ENCODE measurements at places on chromosomes 3 and 15.

GRCh38 chr3:171110715-171111114, 84.2 kb upstream of the SLC2A2 start:
- DNase-seq: no peak

GRCh38 chr15:61036136-61036535, 193.0 kb downstream of the RORA start:
- DNase-seq: no peak

DNA sequence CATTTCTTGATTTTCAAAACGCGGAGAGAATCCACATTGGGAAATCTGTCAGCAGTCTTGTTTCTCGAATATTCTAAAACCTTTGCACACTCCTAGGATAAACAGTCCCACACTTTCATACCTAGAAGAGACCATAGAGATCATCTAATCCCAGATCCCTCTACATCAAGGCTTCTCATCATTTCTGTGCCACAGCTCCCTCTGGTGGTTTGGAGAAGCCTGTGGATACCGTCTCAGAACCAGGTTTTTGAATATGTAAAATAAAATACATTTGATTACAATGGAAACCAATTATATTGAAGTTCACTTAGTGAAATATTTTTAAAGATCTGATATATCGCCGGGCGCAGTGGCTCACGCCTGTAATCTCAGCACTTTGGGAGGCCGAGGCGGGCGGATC, 211.9 kb upstream of the GOLGA6L4 start:
- no peak for DNase-seq

GRCh38 chr3:9808345-9809037, 1.6 kb upstream of the TTLL3 start:
- DNase-seq: peak; percentile 54

DNA sequence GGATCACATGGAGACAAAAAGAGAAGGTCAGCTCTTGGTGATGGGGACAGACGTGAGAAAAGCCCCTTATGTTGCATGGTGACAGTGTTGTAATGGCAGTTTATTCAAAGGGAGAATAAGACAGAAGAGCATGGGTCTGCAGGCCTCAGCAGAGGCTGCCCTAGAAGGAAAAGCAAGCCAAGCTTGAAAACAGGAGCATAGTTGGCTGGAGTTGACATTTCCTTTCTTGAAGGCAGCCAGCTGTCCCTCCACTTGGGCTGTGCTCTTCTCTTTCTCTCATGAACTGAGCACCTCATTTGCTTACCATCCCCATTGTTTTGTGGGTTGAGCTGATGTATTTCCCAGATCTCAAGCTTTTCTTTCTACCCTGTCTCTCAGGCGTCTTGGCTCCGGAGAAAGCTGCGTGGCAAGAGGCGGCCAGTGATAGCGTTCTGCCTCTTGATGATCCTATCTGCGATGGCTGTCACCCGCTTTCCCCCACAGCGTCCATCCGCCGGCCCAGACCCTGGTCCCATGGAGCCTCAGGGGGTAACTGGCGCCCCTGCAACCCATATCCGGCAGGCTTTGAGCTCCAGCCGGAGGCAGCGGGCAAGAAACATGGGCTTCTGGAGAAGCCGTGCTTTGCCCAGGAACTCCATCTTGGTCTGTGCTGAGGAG, 52.9 kb downstream of the GASK1A start:
- no peak for DNase-seq

GRCh38 chr3:183038221-183038620, 57.9 kb upstream of the DCUN1D1 start:
- no peak for DNase-seq

DNA sequence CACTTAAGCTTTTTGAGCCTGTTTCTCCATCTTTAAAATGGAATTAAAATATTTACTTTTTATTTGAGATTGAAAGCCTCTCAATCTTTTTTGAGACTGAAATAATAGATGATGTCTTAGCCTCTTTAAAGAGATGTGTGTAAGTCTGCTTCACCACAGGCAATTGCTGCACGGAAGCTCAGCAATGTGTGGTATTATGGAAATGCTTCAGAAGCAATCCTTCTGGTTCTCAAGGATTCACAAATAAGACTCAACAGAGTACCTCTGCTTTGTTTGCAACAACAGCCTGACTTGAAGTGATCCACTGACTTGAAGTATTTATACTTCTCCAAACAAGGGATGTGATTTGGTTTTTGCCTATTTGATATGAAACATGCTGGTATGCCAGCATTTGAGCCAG, 332.0 kb upstream of the RASGRP1 start:
- DNase-seq: no peak

DNA sequence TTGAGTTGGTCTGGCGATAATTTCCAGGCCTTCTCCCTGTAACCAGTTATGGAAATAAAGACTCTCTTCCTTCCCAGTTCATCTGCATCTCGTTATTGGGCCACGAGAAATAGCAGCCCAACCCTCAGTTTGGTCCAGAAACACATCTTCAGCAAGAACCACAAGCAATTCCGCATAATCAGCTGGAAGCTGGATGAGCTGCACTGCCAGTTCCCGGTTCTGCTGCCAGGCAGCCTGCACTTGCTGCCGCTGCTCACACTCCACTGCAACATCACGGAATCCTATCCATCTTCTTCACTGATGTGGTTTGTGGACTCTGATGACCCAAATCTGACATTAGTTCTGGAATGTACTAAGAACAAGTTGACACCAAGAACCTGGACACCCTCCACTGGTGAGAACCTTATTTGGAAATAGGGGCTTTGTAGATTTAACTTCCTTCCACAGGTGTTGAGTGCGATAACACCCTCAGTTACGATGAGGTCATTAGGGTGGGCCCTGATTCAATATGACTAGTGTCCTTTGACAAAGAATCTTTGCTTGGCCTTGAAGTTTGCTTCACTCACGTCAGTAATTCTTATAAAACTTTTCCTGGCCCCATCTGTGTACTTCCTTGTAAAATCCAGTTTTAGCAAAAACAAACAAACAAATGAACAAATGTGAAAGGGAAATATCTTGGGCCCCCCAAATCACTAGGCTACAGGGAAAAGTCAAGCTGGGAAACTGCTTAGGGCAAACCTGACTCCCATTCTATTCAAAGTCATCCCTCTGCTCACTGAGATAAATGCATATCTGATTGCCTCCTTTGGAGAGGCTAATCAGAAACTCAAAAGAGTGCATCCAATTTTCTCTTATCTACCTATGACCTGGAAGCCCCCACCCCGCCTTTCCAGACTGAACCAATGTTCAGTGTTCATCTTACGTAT, 221.9 kb upstream of the PROK2 start:
- no peak for DNase-seq

DNA sequence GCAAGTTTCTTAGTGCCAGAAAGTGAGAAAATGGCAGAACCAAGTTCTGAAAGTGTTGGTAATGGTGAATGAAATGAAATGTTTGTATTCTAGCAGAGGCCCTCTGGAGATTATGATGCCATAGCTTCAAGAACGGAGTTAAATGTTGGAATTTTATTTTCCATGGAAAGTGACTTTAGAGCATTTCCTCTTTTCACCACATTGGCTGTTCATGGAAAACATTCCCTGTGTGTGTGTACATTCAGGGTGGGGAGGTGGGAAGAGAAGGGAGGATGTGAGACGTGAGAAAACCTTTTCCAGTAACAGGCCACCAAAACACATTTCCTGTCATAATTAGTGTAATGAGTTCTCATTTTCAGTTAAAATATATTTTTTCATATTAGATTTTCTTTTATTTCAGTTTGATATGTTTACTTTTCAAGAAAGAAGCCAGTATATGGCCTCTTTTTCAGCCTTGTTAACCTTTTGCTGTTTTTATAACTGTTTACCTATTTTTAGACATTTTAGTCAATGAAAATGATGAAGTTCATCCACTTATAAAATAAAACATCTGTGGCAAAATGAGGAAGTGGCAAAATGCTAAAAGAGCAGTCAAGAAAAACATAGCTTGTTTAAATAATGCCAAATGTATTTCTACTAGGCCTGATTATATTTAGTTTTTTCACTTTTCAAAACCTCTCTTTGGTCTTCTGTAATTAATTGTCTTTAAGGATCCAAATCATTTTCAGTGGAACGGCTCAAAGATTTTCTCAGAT, 21.6 kb downstream of the SAMMSON start:
- no peak for DNase-seq

- DNase-seq: no peak
These were observed 29.0 kb downstream of the POMGNT2 start for GRCh38 chr3:43076857-43077256.

DNA sequence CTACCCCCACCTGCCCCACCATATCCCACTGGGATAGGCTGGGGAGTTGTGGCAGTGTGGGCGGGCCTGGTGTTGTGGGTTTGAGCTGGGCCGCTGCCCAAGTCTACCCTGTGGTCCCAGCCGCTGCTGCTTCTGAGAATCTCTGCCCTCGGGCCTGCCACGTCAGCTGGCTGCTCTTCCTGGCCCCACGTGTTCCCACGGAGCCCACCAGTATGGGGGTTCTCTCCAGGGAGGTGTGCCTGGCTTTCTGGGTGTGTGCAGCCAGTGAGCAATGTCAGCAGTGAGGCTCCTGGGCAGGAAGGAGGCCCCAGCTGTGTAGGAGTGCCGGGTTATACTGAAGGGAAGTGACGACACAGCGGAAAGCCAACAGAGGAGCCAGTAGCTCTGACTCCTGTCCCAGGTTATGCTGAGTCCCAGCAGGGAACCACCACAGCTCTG, 10.5 kb downstream of the GNAI2 start:
- DNase-seq: peak; percentile 88

DNA sequence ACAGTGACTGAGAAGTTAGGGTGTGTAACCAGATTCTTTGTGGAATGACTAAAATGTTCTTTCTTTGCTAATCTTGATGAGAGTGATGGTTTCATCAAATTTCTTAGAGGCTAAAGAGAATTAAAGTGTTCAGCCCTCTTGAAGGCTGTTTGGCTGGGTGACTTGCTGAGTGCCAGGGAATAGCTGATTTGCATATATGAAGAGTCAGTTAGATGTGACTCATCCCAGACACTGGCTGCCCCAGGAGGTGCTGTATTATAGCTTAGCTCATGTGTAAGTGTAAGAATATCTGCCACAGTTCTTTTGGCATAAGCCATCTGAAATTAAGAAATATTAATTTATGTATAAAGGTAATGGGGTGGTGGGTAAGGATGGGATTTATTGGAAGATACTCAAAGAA, 535.1 kb downstream of the NLGN1 start:
- no peak for DNase-seq

DNA sequence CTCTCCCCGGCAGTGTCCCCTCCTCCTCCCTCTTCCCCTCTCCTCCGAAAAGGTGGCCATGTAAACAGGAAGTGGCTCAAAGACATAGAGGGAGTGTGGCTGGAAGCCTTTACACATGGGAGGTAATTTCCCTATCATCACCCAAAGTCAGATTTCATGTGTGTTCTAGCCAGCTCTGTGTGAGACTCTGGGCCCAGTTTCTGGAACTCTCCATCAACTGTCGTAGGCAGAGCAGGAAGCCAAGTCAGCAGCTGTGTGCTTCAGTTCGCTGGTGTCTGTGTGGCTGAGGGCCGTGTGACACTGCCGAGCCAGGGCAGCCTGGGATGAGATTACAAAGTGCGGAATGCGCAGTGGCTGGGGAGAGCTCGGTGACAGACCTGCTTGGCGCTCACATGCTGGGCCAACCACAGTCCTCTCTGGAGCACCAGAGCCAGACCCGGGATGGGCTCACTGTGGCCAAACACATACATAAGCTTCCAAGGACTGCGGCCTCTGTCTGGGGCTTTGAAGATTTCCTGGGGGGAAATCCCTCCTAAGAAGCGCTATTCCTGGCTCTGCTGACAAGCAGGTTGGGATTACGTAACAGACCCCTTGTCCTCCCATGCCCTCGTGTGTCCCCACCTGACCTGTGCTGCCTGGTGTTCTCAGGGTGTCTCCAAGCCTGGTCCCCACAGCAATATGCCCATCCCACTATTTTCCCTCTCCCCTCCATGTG, 50.7 kb downstream of the UMPS start:
- no peak for DNase-seq

DNA sequence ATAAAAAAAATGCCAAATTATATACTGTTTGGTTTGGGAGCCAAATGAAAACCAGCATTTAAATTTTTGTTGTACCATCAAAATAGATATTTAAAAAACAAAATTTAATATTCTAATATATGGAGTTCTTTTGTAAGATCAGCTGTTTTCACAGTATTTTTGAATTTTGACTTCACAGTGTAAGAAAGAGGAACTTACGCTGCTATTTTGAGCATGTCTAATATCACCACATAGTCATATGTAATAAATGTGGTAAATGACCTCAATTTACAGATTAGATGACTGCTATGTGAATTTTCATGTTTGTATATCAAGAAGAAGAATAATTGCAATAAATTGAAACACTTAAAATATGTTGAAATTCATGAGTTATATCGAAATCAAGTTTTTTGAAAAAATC, 189.6 kb downstream of the ARRDC4 start:
- DNase-seq: no peak

- DNase-seq: no peak
These were observed 44.9 kb downstream of the ST3GAL6 start for GRCh38 chr3:98808071-98808470.

- no peak for DNase-seq
These were observed 309.9 kb upstream of the RASGRP1 start for GRCh38 chr15:38874464-38874863.

- DNase-seq: no peak
These were observed 1.4 kb downstream of the XXYLT1 start for GRCh38 chr3:195269375-195270078.

DNA sequence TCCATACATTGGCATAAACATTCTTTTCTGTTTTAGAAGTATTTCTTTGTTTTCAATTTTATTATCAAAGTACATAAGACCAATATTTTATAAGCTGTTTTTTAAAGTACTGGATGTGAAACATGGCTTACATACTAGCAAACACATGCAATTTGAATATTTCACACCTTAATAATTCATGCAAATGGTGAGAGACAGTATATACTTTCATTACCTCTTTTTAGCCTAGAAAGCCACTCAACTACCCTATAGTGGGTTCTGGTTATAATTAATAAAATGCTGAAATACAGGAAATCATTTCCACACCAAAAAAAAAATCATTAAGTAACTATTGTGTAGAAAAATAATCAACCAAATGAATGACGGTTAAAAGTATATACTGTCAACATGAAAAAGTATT, 38.5 kb upstream of the MELTF start:
- DNase-seq: no peak

DNA sequence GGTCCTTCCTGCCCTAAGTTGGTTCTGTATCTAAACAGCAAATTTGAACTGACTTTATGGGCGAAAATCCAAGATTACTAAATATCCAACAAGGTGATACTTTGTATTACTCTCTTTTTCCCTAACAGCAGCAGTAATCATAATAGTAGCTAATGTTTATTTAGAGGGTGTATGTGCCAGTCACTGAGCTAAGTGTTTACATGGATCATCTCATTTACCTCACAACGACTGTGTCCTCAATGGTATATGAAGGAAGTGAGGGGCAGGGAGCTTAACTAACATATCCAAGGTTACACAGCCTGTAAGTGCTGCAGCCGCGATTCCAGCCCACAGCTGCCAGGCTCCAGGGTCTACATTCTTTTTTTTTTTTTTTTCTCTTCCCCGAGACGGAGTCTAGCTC, 10.3 kb upstream of the LRRC34 start:
- no peak for DNase-seq

GRCh38 chr15:39787479-39787878, 4.8 kb upstream of the FSIP1 start:
- DNase-seq: no peak

DNA sequence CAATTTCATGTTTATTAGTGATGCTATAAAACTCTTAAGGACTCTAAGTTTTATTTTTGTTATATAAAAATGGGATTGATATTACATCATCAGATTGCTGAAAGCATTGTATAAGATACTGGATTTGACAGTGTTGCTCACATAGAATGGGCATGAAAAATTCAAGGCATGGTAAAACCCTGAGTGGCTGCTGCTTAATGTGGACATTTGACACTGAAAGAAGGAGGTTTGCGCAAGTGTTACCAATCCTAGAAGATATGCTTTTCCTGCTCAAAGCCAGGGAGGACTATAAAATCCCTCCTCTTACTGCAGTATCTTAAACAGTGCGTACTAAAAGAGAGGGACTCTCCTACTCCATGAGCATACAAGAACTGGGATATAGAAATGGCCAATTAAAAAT, 65.8 kb upstream of the PTX3 start:
- no peak for DNase-seq

All from activated naive CD4-positive, alpha-beta T cell treated with Interleukin-2 at 50 U/mL for 16 hours (primary cell).